ENCODE measurements at places on chromosomes 1 and 21. TPM values are rescaled to one million over a fixed set of nuclear protein-coding genes. Genes with fewer than 3 reads are reported as not detected.

- DNase-seq: no peak
These were observed 299.4 kb downstream of the RYR2 start for GRCh38 chr1:237341391-237341790.

DNA sequence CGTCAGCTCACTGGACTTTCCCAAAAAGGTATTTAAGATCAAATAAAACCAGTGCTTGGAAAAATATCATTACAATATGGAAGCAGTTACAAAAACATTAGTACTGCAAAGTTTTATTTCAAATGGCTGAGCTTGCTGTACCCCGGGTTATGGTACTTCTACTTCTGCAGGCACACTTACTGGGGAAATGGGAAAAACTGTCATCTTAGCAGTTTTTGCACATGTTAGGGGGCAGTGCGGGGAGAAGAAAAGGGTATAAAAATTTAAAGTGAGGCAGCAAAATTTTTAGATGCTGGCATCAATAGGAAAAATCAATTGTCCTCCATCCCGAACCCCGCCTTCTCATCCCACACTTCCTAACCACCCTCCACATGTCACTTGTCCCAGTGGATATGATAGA lies 133.4 kb downstream of the ATG4C start:
- no peak for DNase-seq

GRCh38 chr1:109501644-109502363 lies 7.7 kb downstream of the AMIGO1 start:
- no peak for DNase-seq

- DNase-seq: no peak
These were observed 1.5 kb upstream of the CLDN17 start for GRCh38 chr21:30168086-30168485.

DNA sequence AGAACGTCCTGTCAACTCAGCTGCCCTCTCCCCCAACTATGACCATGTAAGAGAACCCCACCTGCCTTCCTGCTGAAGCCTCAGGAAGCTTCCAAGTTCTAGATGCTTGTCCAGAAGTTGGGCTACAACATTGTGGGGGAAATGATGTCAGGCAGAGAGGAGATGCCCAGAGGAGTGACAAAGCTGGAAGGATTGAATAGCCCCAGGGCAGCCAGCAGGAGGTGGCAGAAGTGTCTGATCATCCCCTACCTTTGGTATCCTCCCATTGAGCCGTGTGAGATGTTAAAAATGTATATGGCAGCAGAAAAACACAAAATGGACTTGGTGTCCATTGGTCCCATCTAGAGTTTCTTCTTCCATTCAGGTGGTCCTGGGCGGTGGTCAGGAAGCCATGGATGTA lies 6.6 kb downstream of the EIF3I start:
- no peak for DNase-seq

DNA sequence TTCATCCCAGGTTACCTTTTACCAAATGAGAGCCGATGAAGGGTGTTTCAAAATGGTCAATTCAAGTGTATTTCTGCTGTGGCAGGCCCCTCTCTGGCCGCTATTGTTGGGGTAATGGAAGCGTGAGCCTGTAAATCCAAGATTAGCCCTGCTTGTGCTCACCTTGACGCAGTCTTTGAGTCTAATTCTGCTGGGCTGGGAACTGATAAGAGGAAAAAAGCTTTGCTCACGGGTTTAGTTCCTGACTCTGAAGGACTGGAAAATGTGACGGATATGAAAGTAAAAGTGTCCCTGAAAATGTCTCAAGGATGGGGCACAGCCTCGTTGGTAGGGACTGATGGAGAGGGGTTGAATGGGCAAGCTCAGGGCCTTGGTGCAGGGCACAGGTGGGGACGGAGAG lies 125.9 kb upstream of the GALNT2 start:
- DNase-seq: no peak

- DNase-seq: peak; percentile 33
These were observed 112.5 kb upstream of the GFI1 start for GRCh38 chr1:92599184-92599583.

DNA sequence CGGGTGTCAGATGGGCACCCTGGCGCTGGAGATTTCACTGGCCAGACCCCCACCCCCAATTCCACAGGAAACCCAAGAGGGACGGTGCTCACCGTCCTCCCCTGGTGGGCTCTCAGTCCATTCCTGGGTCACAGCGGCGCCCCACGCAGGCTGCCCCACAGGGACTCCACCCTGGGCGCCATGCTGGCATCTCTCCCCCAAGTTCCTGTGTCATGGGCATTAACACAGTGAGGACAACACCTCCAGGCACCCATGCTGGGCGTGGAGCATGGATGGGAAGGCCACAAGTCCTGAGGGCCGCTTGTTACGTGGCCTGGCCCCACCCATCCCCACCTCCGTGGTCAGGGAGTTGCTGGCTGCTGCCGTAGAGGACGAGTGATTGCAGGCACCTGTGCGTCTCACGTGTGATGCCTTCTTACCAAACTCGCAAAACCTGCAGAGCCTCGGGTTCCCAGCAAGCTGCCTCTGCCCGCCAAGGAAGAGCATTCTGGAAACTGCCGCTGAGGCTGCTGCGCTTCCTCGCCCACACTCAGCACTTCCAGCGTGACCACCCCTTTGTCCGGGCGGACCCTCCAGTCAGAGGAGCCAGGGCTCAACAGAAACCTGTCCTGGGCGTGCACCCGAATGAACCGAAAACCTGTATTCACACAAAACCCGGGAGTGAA lies 60.3 kb downstream of the SLX9 start:
- DNase-seq: no peak

DNA sequence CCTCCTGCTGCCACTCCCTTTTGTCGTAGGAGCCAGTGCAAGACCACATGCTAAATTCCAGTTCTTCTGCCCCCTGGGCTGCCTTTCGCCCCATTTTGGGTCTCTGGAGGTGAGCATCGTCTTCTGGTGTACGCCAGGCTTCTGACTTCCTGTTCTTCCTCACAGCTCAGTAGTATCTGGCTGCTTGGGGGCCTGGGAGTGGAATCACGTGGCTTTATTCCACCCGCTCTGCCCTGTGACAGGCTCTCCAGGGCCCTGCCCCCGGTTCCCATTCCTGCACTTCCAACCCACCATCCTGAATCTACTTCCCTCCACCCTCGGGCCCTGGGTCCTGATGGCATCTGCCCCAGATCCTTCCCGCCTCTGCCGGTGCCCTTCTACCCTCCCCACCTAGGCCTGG lies 3.6 kb downstream of the NFASC start:
- DNase-seq: no peak

GRCh38 chr1:228487336-228488124 lies at the start of gene RNF187:
RNF187 (plus strand) TSS chr1:228487382.
- DNase-seq: peak; percentile 23

DNA sequence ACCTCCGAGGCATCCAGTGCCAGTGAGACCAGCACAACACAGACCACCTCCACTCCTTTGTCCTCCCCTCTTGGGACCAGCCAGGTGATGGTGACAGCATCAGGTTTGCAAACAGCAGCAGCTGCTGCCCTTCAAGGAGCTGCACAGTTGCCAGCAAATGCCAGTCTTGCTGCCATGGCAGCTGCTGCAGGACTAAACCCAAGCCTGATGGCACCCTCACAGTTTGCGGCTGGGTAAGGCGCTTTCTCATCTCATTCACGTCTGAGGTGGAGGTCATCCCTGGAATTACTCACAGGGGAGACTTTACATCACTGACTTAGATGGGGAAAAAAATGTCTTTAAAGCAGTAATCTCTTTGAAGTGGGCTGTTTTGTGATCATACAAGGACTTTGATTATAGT lies 106.3 kb downstream of the CD247 start:
- DNase-seq: no peak

DNA sequence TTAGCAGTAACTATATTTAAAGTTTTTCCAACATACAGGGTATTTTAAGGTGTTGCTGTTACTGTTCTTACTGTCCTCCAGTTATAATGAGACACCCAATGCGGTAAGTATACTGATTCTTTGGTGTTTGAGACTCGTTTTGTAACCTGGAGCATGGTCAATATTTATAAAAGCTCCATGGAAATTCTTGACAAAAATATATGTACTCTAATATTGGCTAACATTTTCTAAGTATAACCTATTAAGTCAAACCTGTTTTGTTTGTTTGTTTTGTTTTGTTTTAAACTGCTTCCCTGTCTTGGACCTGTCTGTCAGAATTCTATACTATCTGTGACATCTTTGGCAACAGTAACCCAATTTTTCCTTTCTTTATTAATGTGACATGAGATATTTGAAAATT lies 15.9 kb upstream of the CAP1 start:
- DNase-seq: no peak

GRCh38 chr21:41895643-41896493 lies 16.7 kb upstream of the PRDM15 start:
- DNase-seq: no peak

DNA sequence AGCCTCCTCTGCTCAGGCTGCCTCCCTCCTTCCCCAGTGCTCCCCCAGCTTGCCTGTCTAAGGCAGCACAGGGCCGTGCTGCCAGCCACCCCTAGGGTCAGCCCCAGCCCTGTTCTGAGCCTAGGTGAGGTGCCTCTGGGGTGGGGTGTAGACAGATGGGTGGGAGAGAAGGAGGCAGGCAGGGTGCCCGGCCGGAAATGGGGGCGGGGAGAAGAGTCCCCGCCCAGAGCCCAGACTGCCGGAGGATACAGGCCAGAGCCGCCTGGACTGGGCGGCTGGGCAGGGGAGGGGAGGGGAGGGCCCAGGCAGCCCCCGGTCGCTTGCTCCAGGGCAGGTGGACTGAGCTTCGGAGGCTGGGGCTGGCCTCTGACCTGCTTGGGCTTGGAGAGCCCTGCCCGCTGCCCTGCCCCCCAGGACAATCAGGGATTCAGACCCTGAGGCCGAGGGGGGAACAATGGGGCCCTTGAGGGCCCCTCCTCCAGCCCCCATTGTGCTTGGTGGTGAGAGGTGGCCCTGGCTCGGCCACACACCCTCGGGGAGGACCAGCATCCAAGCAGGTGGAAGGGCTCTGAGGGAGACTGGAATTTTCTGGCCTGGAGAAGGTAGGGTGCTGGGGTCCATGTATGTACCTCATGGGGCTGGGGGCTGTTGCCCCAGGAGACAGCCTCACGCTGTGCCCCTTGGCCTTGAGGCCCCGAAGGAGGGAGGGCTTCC lies at the start of gene GJC2:
Gene GJC2 (plus strand): TSS at position 525 of the 714 bp plus-strand sequence. CDS start 7,829 bp downstream, outside the sequence.
- no peak for DNase-seq

- no peak for DNase-seq
These were observed 1.7 kb upstream of the IL6R start for GRCh38 chr1:154403261-154403943.

- no peak for DNase-seq
These were observed 63.4 kb upstream of the TARBP1 start for GRCh38 chr1:234542211-234542850.

DNA sequence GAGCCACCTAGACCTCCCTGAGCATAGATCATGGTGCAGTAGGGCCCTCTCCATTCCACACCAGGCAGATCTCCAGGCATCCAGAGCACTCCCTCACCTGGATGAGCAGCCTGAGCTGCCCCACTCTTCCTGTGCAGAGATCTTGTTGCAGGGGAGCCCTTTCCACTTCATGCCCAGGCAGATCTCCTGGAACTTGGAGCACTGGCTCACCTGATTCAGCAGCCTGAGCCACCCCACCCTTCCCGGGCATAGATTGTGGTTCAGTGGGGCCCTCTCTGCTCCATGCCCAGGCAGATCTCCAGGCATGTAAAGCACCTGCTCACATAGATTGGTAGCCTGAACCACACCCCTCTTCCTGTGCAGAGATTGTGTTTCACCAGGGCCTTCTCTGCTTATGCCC lies 78.0 kb downstream of the SEC16B start:
- no peak for DNase-seq

DNA sequence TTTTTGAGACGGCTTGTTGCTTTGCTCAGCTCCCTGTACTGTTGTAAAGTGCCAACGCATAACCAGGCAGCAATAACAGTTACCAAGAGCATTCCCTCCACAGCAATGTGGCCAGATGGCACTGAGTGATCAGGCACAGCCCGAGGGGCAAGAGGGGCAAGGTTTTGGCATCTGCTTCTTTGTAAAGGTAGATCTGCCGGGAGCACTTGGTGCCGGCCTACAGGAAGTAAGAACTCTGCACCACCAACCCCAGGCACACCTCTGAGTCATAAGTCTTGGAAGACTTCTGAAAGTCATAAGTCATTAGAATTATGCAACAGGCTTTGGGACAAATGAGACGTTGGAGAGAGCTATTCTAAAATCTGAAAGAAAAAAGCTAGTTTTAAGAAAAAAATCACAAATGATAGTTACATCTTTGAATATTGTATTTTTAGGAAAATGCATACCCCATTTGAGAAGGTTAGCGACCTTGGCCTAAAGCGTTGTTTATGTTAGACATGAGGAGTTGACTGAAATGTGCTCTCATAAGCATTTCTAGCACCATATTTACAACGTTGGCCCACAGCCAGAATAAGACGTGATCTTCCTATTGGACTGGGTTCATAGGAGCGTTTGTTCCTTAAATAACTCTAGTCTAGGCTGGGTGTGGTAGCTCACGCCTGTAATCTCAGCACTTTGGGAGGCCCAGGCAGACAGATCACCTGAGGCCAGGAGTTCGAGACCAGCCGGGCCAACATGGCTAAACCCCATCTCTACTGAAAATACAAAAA lies 37.7 kb upstream of the MAP10 start:
- peak; percentile 97 for DNase-seq

DNA sequence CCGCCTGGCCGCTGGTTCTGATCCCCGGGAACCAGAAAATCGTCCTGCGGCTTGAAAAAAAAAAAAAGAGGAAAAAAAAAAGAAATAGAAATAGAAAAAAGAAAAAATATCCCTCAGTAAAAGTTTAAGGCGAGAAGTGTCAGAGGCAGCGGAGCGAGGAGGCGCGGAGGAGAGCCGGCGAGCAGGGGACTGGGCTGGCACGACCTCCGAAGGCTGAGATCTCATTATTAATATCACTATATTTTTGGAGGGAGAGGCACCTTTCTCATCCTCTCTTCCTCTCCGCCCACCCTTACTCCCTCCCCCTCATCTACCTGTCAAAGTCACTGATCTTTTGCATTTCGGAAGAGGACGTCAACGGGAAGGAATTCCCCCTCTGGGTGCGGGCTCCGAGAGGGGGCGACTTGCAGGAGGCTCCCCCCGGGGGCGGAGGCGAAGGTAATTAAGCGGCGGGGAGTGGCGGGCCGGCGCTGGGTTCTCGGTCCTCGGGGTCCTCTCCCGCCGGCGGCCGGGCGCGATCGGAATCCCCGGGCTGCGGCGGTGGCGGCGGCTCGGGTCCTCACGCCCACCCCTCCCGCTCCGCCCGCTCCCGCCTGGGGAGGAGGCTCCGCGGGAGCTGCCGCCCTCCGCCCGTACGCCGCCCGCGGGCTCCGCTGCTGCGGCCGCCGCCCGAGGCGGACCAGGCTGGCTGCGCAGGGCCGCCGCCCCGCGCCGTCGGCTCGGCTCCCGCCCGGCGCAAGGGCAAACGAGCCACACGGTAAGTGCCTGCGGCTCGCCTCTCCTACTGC lies at the start of gene NTNG1:
Gene NTNG1 (plus strand): TSS at position 337 of the 788 bp plus-strand sequence.
- no peak for DNase-seq

- no peak for DNase-seq
These were observed 109.5 kb upstream of the LMO4 start for GRCh38 chr1:87219141-87219540.

GRCh38 chr1:38872401-38873026 lies 634 bp downstream of the MYCBP start:
- DNase-seq: peak; percentile 23

The HMCN1 gene
- 4.9 TPM for total RNA-seq

The CR1L gene
- not detected for total RNA-seq

The KIF21B gene
- 0.60 TPM for total RNA-seq

The TAS1R3 gene
- total RNA-seq: 0.68 TPM

The CD48 gene
- total RNA-seq: not detected

The HSPB7 gene
- 7.1 TPM for total RNA-seq

The LCE2A gene
- not detected for total RNA-seq

The PEX14 gene
- total RNA-seq: 13.6 TPM

The S100A4 gene
- 836 TPM for total RNA-seq

The GBP7 gene
- not detected for total RNA-seq

The ARHGAP30 gene
- total RNA-seq: not detected

The LENEP gene
- total RNA-seq: 1.7 TPM

Measured in RPMI7951 (cell line).